ENCODE measurements at places on chromosomes 3 and 15.

DNA sequence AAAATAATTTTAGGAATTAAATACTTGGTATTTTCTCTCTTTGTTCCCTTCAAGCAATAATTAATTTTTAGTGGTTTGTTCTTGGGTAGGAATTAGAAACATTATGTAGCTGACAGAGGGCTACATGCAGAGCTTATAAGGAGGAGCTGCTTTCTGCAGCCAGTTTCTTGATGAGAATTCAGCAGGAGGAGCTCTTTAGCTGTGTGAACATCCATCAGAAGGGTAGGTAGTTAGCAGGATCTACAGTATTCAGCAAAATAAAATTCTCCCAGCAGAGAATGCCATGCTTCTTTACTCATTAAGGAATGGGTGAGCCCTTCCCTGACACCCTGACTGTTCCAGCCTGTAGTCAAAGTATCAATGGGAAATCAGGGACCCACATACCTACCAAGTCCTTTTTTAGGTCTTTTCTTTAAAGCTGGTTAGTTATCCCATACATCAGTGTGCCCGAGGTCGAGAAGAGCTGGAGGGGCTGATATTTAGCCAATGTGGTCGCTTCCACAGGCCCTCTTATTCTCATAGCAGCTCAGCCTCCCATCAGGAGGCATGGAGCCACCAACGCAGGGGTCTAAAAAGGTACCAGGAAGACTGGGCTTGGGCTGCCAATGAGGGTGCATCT is 54.0 kb downstream of the KCNAB1 start:
- no peak for DNase-seq

DNA sequence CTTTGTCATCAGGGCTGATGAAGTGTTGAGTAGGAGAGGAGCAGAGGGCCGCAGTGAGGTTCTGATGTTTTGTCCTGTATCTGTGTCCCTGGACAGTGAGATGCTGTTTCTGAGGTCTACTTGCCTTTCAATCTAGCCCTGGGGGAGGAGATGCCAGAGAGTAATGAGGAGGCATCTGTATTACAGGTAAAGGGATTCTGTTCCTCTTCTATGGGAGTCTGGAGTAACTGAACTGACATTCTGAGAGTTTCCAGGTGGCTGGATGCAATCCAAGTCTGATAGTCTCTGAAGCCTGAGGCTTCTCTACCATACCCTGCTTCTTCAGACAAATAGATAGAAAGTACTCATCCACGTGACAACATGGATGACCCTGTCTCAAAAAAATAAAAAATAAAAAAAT is 60.9 kb downstream of the IL12A start:
- DNase-seq, result no peak

DNA sequence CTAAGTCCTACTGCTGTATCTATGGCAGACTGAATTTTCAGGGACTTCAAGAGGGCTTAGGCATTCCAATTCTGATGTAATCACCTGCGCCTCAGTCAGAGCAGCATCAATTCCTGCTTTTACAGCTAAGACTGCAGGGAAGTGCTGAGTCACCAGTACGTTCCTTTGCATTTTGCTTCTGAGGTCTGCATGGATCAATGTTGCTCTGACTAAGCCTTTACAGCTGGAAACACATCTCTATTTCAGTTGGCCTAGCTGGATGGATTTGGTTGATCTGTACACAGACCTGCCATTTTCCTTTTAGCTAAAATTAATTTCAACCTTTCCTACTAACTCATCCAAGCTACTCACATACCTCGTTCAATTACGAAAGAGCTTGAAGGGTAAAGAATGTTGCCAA is 51.3 kb downstream of the ETV5 start:
- no peak for DNase-seq

DNA sequence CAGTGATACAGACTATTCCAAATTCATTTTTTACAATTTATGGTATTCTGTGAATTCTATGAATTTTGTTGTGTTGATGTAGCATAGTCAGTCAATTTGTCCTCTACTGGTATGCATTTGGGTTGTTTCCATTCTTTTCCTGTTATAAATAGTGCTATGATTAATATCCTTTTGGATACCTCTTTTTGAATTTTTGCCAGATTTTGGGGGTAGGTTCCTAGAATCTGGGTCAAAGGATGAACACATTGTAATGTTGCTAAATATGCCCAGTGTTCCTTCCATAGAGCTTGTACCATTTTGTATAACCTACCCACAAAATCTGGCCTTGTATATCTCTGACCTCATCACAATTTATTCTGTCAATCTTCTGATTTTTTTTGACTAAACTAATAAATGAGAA is 44.4 kb upstream of the C3orf38 start:
- no peak for DNase-seq

- no peak for DNase-seq
Observed at GRCh38 chr3:60743631-60744164, 507.6 kb downstream of the FHIT start.
